ENCODE measurements at places on chromosomes 7 and 10.
A peak's percentile ranks its signal among the peaks of the same experiment; 100 is the strongest.

- no peak overlapping the region for H3K27ac ChIP-seq
- H3K36me3 ChIP-seq: no peaks in the 10 kb centered on the region
- H3K27me3 ChIP-seq: no peaks in the 10 kb centered on the region
- DNase-seq: no peak
- H3K4me3 ChIP-seq: no peak overlapping the region
Observed at GRCh38 chr7:19681596-19681995, 27.2 kb downstream of the POLR1F start.

GRCh38 chr7:2399848-2400587, 3.4 kb upstream of the CHST12 start:
- peak overlapping the region; percentile 96 for H3K27ac ChIP-seq
- H3K36me3 ChIP-seq: no peaks in the 10 kb centered on the region
- H3K4me3 ChIP-seq: no peak overlapping the region
- H3K27me3 ChIP-seq: no peaks in the 10 kb centered on the region
- peaks cover 9% of the 10 kb centered on the region for H3K4me1 ChIP-seq

DNA sequence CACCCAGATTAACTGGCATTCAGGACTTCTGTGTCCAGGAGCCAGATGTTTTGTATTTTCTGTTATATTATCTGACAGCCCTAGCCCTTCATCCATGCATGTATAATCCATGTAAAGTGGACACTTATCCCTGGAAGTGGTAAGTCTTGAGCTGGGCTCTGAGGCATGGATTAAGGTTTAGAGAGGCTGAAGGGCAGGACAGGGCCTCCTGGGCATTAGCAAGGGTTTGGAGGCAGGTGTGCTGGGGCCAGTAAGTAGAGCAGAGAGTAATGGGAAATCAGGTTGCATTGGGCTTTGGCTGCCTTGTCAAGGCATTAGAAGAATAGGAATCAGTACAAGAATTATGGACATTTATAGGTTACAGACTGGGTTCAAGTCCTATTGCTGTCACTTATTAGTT, 138.0 kb downstream of the DYNC1I1 start:
- DNase-seq: no peak
- H3K4me1 ChIP-seq: no peaks in the 10 kb centered on the region
- H3K36me3 ChIP-seq: no peaks in the 10 kb centered on the region
- H3K27ac ChIP-seq: no peak overlapping the region

GRCh38 chr7:16422103-16422435, 731 bp upstream of the CRPPA start:
- no peaks in the 10 kb centered on the region for H3K36me3 ChIP-seq
- H3K4me1 ChIP-seq: peaks cover 11% of the 10 kb centered on the region
- H3K27ac ChIP-seq: peak overlapping the region; percentile 95
- peak; percentile 64 for DNase-seq
- H3K27me3 ChIP-seq: no peaks in the 10 kb centered on the region
- H3K4me3 ChIP-seq: no peak overlapping the region

DNA sequence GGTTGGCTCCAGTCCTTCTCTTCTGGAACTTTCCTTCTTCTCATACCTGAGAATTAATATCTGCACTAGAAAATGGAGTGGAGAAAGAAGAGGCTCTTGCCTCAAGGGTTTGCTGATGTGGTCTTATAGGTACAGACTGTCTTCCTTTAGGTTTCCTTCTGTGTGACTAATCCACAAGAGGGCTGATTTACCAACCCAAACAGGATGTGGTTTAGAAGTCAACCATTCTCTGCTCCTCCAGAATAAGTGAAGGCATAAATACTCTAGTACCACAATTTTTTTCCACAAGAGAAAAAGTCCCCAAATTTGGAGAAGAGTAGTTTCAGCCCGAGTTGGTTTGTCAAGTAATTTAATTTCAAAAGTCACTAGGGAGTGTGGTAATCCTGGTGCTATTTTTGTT, 85.8 kb downstream of the NRP1 start:
- H3K27me3 ChIP-seq: no peaks in the 10 kb centered on the region
- DNase-seq: peak; percentile 95
- no peak overlapping the region for H3K4me3 ChIP-seq
- H3K36me3 ChIP-seq: peaks cover 29% of the 10 kb centered on the region

DNA sequence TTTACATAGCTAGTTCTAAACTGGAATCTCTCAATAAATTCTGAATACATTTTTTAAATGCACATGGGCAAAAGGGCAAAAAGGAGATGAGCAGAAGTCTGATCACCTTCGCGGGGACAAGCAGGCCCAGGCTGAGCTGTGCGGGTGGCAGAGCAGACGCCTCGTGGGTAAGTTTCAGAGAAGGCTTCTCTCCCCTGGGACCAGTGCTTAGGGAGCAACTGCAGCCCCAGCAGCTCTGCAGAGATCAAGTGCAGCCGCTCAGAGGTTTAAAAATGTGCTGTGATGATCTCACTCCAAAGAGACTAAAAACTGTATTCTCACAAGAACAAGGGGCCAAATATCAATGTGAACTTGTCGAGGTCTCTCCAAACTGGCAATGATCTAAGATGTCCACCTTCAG, 264.3 kb upstream of the RNF32 start:
- DNase-seq: no peak
- H3K4me1 ChIP-seq: no peaks in the 10 kb centered on the region
- H3K27me3 ChIP-seq: no peaks in the 10 kb centered on the region
- H3K36me3 ChIP-seq: no peaks in the 10 kb centered on the region
- no peak overlapping the region for H3K27ac ChIP-seq
- H3K4me3 ChIP-seq: no peak overlapping the region

- H3K27ac ChIP-seq: peak overlapping the region; percentile 37
- peak; percentile 31 for DNase-seq
- H3K27me3 ChIP-seq: no peaks in the 10 kb centered on the region
Observed at GRCh38 chr7:129719980-129720732, 108.6 kb downstream of the NRF1 start.

DNA sequence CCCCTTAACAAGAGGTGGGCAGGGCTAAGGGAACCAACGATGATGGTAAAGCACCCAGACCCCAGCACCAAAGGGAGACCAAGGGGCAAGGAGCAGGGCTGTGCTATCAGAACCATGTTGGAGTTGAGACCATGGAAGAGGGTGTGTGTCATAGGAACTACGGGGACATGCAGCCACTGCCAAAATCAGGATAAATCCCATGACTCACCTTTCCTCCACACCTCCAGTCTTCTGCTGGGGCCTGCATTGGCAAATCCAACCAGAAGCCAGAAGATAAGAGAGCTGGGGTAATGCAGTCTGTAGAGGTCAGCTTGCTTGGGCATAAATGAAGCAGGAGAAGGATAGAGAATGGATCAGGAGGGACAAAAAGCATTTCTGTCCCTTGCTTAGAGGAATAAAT, 42.7 kb upstream of the SMARCD3 start:
- no peak for DNase-seq
- H3K4me1 ChIP-seq: no peaks in the 10 kb centered on the region
- peaks cover 43% of the 10 kb centered on the region for H3K27me3 ChIP-seq
- no peak overlapping the region for H3K27ac ChIP-seq

All from IMR-90 (cell line).